ENCODE measurements at places on chromosomes 4 and X.

GRCh38 chr4:158729716-158730559 is 6.7 kb upstream of the PPID start:
- peak; percentile 48 for DNase-seq

GRCh38 chr4:71599578-71599977 is 184.3 kb downstream of the GC start:
- no peak for DNase-seq

GRCh38 chr4:107069049-107069448 is 32.9 kb upstream of the DKK2 start:
- DNase-seq = peak; percentile 43

DNA sequence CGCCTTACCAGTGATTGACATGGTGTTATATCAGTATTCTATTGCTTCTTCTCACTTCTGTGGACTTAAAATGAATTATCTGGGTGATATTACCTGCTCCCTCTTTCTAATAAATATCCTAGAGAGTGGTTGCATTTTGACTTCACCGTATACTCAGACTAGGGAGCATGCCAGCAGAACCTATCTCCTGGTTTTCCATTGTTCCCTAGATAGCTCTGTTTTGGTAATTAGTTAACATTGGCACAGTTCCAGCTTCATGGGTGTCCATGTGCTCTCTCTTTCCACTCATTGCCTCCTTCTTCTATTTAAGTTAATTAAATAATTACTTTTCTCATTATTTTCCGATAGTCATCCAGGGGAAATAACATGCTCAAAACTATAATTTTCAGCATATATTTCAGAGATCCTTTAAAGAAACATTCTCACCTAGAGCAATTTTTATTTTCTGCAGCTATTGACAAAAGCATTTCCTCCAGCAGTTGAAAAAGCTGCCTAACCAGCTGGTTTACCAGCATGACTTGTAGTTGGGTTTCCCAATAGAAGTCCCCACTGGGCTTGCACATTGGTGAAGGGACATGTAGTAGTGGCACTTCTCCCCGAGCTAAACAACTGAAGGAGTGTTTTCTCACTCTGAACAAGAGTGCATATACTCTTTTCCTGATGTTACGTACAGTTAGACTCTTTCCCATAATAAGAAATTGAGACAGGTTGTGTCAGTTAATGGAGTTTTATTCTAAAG is 27.9 kb upstream of the PAPSS1 start:
- no peak for DNase-seq

DNA sequence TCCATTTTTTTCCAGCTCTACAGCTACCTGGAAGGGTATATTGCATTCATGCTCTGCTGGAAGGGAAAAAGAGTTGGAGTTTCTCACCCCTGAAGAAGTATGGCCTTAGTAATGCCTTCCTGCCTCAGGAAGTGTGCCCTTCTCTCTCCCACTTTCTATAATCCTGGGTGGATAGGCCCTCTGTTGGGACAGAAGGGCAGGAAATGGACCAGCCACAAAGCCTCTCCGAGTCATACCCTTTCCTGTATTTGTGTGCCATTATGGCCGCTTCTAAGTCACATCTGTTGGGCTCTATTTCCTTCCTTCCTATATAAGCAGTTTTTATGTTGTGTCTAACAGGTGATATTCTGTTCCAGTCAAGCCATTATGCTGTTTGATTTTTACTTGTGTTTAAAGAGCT is 74.8 kb upstream of the SMARCA5 start:
- no peak for DNase-seq

GRCh38 chrX:288561-288991 is 7.4 kb downstream of the PLCXD1 start:
- DNase-seq = no peak

- DNase-seq = no peak
Observed at GRCh38 chr4:2289955-2290333, 28.0 kb upstream of the MXD4 start.

DNA sequence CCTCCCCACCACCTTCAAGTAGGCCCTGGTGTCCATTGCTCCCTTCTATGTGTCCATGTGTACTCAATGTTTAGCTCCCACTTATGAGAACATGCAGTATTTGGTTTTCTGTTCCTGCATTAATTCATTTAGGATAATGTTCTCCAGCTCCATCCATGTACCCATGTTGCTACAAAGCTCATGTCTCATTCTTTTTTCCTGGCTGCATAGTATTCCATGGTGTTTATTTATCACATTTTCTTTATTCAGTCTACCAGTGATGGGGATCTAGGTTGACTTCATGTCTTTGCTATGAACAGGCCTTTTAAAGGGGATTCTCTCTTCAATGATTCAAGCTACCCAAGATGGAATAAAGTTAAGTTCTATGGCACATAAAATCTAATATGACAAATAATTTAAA is 119.6 kb downstream of the PPP3CA start:
- no peak for DNase-seq

DNA sequence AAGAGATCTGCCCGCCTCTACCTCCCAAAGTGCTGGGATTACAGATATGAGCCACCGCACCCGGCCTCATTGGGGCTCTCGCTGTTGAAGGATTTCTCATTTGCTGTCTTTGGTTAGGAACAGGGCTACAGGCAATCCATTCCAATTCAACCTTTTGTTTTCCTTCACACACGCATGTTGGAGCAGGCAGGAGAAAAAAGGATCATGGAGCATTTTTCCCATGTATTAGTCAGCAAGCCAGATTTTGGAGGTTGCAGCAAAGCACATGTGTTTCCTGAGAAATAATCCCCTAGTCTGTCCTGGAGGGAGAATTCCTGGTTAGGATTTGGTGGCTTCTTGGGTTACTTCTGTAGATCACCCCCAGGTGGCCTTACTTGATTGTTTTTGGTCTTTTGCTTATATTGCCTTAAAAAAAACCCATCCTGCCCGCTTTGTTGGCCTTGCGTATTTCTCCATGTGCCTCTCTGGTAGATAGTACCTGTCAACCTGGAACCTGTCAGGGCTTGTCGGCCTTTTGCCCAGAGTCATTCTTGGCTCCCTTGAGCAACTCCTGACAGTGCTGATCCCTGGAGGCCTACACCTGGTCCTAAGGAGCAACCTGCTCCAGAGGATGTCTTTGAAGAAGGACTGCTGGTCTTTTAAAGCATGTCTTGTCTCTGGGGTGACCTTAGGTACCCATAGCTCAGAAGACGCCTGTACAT is 82.4 kb upstream of the CLCN4 start:
- DNase-seq = no peak

GRCh38 chrX:154473683-154474082 is 5.4 kb downstream of the LAGE3 start:
- no peak for DNase-seq

DNA sequence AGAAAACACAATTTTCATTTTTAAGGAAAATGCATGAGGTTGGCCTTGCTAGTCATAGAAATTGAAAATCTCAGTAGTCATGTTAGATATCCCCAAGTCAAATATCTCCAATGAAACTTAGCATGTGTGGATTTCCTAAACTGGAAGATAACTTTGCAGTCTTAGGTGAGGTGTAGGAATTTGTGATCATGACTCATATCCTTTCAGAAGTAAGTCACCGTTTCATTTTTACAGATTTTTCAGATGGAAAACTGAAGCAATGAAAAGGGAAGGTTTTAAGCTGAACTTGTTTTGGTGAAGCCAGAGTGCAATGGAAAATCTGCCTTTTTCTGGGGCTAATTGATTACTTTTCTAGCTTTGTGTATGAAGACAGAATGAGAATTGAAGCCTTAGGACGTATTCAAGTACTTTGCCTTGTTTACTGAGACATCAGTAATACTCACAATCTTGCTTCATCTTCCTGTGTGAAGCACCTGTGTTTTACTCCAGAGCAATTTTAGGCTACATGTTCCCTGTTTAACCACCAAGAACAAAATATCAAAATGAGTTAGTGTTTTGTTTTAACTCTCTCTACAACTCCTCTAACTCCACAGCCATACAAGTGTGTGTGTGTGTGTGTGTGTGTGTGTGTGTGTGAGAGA is 1662.8 kb upstream of the ADGRL3 start:
- no peak for DNase-seq

DNA sequence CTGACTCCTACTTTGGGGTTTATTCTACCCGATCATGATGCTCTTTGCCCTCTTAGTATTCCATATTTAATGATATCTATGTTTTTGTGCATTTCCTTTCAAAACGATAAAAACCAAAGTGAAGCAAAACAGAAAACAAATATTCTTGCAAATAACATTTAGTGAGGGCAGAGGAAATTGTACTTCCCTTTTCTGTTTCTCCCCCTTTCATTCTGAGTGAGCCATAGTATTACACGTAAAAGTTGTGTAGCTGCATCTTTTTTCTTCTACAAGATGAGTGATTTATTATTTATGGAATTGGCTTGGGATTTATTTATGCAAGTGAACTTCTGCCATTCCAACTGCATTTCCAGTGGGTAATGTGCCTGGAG is 109.9 kb downstream of the AFF2 start:
- DNase-seq = no peak

GRCh38 chr4:10074767-10075105 is 41.9 kb downstream of the WDR1 start:
- DNase-seq = no peak

GRCh38 chrX:140866446-140866845 is 135.9 kb upstream of the SPANXB1 start:
- DNase-seq = no peak

- DNase-seq = no peak
Observed at GRCh38 chr4:55269470-55269869, 76.6 kb upstream of the SRD5A3 start.

DNA sequence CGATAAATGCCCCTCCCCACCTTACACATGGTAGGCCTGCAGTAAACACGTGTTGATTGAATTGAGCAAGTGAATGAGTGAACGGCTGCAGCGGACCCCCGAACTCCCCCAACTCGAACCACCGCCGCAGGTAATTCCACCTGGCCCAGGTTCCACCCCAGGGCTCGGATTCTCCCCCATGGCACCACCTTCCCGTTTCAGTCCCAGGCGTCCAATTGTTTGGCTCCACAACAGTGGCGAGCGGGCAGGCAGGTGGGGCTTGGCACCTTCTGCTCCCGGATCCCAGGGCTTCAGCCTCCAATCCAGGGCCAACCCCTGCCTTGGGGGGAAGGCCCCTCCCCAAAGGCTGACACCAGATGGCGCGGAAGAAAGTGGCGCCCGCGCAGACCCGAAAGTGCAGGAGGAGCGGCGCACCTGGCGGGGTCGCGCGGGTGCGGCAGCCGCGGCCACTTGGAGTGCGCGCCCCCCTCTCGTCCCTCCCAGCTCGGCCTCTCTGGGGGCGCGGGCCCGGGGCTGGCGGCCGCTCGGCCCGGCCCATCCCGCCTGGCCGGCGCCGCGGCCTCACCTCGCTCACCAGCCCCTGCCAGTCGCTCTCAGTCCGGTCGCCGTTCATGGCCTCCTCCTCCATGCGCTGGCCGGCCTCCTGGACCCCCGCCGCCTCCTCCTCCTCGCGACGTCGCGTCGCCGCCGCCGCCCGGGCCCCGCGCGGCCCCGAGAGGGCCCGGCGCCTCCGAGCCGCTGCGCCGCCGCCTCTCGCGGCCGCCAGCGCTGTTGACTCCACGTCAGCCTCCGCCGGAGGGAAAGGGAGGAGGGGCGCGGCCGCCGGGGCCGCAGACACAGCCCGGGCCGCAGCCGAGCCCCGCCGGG is at the start of gene CCDC149:
Gene CCDC149, minus strand, starts transcription at position 791 of the 867 bp plus-strand sequence. Its CDS starts 178 bp downstream, at position 613.
- DNase-seq = no peak

DNA sequence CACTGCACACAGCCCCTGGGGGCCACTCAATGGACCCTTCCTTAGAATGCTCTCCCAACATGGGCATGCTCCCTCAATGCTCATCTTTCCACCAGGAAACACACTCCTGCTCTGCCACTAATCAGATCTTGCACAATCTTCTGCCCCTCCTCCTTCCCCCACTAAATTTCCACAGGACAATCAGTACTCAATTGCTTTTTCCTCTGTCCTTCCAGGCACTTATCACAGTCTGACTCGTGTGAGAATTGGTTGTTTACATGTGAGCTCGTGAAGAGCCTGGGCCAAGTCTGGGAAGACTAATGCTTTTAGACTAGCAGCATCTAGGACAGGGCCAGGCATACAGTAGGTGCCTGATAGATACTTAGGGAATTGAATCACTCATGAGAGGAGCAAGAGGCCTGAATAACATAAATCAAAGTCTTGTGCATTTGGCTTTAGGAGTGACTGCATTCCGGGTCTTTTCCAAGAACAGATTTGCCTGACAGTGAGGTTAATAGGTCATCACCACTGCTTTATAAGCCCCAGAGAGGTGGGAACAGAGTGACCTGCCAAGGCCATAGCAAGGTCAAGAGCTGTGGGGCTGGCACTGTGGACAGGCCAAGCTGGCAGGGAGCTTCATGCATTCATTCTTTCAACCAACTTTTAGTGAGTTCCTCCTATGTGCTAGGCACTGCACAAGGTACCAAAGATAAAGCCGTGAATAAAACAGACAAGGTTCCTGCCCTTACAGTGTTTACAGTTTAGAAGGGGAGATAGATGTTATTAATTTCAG is 55.0 kb downstream of the PRPS1 start:
- no peak for DNase-seq

DNA sequence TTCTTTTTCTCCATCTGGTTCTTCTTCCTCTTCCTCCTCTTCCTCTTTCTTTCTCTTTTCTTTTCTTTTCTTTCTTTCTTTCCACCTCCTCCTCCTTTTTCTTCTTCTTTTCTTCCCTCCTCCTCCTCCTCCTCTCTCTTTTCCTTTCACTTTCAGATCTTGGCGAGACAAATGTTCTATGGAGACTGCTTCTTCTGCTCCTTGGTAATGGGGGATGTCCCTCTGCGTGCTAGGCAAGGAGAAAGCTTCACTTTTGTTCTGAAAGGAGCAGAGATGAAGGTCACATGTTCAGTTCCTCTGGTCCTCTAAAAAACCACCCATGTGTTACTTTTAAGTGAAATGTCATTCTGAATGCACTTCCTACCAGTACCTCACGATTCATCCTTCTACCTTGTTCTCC is 33.2 kb downstream of the NBDY start:
- DNase-seq = no peak

DNA sequence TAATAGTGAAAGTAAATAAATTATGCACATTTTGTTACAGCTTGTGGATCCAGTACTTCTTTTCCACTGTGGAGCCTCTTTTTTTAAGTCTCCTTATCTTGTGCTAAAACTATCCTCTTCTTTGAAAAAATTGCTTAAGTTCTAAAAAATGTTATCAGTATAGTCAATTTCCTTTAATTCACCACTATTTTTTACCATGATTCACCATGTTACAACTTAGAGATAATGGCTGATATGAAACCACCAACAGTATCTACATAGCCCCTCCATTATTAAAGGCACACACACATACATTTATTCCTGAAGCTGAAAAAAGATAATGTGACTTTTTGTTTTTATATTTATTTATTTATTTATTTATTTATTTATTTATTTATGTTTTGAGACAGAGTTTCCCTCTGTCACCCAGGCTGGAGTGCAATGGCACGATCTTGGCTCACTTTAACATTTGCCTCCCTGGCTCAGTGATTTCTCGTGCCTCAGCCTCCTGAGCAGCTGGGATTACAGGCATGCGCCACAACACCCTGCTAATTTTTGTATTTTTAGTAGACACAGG is 243.2 kb downstream of the SPOCK3 start:
- DNase-seq = no peak

DNA sequence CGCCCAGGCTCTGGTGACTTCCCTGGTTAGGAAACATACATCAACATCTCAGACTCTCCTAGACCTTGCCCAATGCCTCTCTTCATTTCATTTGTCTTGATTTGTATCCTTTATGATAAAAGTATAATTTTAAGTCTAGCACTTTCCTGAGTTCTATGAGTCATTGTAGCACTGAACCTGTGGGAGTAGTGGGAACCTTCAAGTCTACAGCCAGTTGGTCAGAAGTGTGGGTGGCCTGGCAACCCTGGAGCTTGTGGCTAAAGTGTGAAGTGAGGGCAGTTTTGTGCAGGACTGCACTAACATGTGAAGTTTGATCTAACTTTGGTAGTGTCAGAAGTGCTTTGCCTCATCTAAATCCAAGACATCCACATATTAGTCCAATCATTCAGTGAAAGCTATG is 259.3 kb upstream of the IGFBP7 start:
- no peak for DNase-seq
